ENCODE measurements at places on chromosomes 6 and 20.
A peak's percentile ranks its signal among the peaks of the same experiment; 100 is the strongest.

DNA sequence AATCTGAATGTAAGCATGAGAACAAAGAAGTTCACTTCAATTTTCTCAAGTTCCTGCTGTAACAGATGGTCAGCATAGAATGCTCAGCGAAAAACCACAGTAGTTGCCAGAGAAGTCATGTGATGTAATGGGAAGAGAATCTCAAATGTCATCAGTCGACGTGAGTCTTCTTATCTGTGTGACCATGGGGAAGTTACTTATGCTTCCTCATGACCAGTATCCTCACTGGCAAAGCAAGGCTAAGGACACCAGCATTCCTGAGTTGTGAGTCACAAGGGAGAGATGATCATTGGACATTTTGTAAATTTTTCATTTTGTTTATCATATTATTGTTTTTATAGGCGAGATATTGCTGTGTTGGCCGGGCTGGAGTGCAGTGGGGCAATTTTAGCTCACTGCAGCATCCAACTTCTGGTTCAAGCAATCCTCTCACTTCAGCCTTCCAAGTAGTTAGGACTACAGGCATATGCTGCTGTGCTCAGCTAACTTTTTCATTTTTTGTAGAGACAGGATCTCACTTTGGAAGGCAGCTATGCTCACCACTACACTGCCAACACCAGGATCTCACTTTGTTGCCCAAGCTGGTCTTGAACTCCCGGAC is 21.9 kb downstream of the SGK1 start:
- no peak for DNase-seq

- no peak for DNase-seq
Observed at GRCh38 chr6:46940433-46941226, 18.9 kb upstream of the ADGRF5 start.

- no peak for DNase-seq
Observed at GRCh38 chr6:7939184-7939863, 28.7 kb upstream of the TXNDC5 start.

DNA sequence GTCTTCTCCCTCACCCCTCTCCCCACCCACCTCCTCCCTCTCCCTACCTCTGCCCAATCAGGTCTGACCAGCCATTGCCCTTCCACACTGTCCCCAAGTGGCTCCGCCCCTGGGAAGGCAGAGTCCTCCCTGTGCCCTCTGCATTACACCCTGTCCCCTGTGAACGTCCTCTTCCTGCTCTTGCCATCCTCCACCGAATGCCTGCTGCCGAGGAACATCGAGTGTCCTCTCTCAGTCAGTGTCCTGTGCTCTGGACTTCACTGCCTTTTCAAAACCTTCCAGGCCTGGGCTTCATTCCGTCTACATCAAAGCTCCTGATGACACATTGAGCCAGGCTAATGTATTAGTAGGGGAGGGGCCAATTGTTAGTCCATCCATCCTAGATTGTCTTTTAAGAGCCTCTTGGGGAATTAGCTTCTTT is 3.3 kb upstream of the PACSIN1 start:
- peak; percentile 90 for DNase-seq

DNA sequence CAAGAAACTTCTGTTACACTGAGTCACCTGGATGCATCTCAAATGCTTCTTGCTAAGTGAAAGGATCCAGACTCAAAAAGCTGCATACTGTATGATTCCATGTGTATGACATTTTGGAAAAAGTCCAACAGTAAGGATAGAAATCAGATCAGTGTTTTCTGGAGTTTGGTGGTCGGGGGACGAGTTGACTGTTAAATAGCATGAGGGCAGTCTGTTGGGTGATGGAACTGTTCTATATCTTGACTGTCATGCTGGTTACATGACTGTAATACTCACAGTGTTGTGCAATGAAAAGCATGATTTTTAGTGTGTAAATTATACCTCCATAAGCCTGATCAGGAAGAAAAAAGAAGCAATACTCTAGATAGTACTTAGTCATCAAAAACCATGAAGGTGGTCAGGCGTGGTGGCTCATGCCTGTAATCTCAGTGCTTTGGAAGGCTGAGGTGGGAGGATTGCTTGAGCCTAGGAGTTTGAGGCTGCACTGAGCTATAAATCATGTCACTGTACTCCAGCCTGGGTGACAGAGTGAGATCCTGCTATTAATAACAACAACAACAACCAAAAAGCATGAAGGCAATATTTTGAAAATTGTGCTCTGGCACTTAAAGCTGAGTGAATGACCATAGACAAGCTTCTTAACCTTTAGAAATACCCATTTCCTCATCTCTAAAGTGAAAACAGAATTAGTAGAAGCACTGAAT is 30.5 kb upstream of the SASH1 start:
- DNase-seq, result no peak

GRCh38 chr20:24747010-24747712 is 201.9 kb upstream of the CST7 start:
- DNase-seq, result peak; percentile 31

DNA sequence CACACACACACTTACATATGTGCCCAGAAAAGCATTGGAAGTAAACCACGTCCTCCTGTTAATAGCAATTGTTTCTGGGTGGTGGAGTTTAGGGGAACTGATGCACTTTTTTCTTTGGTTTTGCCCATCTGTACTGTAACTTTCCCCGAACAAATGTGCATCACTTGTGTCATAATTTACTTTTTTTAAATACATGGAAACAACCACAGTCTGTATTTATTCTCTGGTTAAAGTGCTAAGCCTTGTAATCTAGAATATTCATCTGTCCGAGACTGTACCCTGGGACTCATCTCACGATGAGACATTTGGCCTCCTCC is 61.5 kb upstream of the CD93 start:
- DNase-seq, result no peak

DNA sequence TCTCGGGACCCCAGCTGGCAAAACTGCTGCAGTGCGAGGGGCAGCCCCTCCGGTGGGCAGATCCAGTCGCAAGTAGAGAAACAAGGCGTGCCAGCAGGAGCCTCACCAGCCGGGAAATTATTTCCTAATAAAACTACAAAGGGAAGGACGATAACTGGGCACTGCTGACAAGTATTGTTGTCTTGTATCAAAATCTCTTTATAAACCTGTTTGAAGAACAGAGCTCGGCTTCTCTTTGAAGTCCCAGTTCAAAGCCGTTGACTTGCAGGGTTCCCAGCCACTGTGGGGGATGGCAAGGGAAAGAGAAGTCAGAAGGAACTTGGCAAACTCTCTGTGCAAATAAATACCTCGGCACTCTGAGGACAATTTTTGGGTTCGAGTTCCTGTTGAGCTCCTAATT is 504.5 kb downstream of the CD83 start:
- no peak for DNase-seq

DNA sequence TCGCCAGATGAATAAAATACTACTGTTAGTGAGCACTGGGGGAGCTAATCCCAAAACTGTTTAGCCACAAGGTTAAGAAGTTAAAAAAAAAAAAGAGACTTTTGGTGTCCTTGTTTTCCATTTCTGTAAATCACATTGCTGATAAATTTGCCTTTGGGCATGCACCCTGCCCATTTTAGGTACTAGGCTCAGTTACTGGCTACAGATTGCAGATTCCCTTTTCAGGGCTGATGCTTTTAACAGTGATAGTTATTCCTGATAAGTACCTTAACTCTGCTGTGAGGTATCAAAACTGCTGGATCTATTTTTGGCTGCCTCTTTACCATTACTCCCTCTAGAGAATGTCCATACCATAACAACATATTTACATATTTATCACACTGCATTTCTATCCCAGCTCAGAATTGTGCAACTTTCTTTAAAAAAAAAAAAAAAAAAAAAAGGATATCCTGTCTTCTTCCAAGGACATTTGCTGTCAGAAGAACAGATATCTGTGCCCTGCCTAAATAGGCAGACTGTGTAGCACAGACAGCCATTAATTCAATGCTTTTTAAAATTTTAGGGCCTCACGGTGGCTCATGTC is 94.5 kb downstream of the SSR1 start:
- peak; percentile 35 for DNase-seq

GRCh38 chr6:75438442-75439116 is 55.0 kb downstream of the FILIP1 start:
- DNase-seq, result no peak

DNA sequence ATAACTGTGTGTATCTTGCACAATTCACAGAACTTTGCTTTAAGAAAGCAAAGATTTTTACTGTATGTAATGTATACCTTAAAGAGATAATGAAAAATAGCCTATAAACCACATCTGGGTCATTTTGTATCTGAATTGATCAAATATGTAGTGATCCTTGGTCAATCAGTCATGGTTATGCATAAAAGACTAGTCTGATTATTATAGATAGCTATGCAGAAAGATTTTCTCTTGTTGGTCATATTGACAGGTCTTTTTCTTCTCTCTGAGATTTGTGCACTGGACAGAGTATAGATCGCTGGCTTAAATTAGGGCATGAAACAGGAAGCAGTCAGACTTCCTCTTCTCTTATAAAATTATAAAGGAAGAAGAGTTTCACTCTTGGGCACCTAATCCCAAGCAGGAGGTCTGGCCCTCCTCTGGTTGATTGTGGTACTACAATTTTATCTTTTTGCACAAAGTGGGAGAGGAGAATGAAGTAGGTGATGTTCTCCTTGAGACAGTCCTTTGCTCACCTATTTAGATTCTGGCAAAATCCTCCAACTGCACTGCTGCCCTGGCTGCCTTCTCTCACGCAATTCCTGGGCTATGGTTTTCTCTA is 380.9 kb upstream of the RGS17 start:
- DNase-seq, result peak; percentile 56

- no peak for DNase-seq
Observed at GRCh38 chr6:84330325-84330724, 102.9 kb upstream of the CEP162 start.

GRCh38 chr6:38236631-38237030 is 403.1 kb downstream of the BTBD9 start:
- DNase-seq, result peak; percentile 20

Measured in endodermal cell (in vitro differentiated cells).